AG09319 (cell line): ENCODE measurements at places on chromosomes 13 and 19.

DNA sequence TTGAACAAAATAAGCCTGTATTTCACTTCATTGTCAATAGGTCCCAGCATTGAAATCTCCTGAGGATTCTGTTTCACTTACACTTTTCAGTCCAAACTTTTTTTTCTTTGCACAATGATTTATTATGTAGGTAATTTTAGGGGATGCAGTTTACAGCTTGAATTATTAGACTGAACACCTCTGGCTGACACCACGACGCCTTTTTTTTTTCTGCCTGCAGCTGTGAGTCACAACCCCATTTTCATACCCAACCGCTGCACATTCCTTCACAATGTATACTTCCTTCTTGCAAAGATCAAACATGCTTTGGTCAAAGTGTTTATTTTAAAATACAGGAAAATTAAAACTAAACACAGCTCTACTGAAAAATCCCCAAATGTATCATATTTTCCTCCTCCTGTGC lies 11.4 kb downstream of the ZIC2 start:
- no peak for DNase-seq

DNA sequence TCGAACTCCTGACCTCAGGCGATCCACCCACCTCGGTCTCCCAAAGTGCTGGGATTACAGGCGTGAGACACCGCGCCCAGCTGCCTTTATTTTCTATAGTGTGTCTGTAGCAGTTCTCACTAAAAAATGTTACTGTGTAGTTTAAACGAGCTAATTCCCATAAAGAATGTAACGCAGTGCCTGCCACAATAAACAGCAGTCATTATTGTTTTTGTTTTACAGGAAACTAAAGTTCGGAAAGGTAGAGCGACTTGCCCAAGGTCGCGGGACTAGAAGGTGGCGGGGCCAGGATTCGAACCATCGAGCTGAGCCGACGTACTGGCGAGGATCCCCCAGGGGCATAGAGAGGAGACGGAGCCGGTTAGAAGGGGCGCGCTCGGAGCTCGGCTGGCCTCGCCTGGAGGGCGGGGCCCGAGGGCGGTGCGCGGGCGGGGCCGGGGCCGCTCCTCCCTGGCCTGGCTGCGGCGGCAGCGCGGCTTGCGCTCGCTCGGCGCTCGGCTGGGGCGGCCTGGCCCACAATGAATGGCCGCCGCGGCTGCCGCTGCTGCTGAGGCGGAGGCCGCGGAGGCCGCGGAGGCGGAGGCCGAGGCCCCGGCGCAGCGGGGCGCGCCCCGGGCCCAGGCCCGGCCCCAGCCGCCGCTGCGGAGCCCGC lies at the start of gene NACC1:
NACC1 (plus strand) TSS at position 493 of the 652 bp plus-strand sequence. CDS start 16,944 bp downstream, outside the sequence.
- peak; percentile 57 for DNase-seq

DNA sequence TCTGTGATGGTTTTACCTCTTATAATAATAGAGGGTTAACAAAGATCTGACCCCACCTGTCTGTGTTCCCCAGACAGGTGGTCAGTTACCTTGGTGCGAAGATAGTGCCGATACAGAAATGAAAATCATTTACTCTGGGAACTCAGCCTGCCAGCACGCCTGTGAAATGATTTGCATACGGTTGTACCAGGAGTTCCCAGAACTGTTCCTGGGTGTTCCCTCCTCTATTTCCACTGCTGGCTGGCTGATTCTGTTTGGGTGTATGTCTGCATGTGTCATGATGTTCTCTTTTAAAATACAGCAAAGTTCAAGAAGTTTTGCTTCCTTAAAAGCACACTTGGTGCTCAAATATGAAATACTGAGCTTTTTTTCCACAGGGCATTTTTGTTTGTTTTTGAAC lies 527.1 kb downstream of the FGF9 start:
- no peak for DNase-seq

DNA sequence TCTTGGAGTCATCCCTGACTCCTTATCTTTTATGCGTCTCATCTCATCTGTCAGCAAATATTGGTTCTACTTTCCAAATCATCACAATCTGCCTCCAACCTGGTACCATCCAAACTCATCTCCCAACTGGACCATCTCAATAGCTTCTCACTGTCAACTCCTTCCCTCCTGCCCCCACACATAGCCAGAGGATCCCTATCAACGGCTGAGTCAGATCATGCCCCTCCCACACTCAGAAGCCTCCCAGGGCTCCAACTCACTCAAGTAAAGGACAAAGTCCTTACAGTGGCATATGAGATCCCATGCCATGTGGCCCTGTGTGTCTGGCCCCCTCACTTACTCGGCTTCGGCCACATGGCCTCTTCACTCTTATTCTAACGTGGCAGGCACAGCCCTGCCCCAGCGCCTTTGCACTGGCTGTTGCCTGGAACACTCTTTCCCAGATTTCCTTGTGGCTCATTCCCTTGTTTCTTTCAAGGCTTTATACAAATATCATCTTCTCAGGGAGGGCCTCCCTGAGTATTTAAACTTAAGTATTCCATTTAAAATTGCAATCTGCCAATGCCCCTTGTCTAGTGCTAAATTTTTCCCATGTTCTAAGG lies 4.3 kb downstream of the SPRED3 start:
- DNase-seq: no peak

DNA sequence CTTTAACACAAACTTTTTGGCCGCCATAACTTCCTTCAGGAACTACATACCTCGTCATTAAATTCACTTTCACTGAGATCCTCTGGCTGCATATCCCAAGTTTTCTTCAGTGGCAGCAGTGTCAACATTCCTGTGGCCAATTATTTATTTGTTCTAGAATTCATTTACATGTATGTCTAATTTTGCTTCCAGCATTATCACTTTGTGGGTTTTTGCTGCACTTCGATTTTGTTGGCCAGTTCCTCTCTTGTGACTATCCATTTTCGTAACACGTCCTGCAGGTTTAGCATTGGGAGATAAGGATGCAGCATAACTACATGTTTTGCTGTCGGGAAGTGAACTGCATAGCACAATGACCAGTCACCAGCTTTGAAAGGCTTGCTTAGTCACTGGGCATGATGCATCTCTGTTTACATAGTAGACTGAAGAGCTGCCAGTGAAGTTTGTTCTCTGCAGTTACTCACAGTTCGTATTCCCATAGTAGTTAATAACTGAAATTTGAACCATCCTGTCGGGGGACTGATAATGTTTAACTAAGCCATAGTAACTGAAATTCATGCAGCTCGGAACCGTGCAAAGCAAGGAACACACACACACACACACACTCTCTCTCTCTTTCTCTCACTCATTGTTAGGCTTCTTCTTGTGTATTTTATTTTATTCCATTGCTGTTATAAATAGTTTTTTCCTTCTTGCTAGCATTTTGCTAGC lies 28.3 kb downstream of the ZNF507 start:
- DNase-seq: peak; percentile 93

GRCh38 chr13:32080328-32080744 lies 48.8 kb downstream of the FRY start:
- DNase-seq: no peak

DNA sequence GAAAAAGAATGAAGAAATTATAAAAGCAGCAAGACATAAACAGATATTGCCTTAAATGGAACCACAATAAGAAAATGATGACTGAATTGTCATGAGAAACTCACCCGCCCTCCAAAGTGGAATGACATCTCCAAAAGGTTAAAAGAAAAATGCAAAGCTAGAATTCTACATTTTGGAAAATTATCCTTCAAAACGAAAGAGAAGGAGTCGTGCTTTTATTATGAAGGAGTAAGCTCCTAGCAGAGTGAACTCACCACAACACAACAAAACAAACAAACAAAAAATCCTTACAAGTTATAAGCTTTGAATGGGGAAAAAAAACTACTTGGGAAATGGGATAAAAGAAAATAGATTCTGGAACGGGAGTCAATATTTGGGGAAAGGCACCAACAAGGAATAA lies 6.7 kb downstream of the SIGLEC14 start:
- DNase-seq: no peak

GRCh38 chr13:42762917-42763316 lies 18.5 kb upstream of the FAM216B start:
- peak; percentile 15 for DNase-seq

GRCh38 chr13:27919659-27919933 lies 204 bp upstream of the PDX1 start:
- DNase-seq: no peak

DNA sequence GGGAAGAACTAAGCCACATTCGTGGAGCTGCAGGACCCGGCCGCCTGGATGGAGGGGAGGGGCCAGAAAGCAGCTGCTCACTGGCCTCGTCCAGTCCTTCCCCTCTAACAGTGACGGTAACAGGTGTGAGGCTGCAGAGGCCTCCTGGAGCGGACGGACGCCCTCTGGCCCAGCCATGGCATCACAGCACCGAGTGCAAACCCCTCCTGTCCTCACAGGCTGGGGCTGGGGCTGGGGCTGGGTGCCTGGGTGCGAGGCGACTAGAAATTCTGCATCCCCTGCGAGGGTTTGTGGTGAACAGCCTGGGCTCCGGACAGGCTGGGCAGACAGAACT lies 3.6 kb downstream of the MICOS13 start:
- no peak for DNase-seq

- no peak for DNase-seq
Measured at GRCh38 chr13:96403241-96403640, 313.3 kb downstream of the HS6ST3 start.

DNA sequence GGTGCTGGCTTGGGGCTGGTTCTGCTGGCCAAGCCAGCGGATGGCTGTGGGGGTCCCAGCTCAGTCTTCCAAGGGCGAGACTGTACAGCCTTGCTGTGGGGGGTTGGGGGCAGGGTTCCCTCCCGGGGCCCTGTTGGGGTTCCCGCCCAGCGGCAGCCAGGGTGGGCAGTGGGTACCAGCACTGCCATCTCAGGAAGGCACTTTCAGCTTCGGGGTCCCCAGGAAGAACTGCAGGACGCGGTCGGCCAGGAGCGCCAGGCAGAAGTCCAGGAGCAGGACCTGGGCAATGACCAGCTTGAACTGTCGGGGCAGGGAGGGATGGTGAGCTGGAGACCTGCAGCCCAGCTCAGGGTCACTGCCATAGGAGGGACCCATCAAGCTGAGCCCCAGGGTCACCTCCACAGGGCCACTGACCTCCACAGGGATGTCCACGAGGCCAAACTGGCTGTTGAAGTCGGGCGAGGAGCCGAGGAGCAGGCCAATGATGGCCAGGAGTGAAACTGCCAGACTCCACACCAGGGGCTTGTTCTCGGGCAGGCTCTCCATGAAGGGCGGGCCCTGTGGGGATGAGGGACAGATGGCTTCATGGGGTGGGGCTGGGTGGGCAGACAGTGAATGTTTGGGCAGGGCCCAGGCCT lies 1.9 kb upstream of the GMIP start:
- no peak for DNase-seq

- DNase-seq: no peak
Measured at GRCh38 chr13:40217675-40218074, 448.8 kb downstream of the FOXO1 start.

DNA sequence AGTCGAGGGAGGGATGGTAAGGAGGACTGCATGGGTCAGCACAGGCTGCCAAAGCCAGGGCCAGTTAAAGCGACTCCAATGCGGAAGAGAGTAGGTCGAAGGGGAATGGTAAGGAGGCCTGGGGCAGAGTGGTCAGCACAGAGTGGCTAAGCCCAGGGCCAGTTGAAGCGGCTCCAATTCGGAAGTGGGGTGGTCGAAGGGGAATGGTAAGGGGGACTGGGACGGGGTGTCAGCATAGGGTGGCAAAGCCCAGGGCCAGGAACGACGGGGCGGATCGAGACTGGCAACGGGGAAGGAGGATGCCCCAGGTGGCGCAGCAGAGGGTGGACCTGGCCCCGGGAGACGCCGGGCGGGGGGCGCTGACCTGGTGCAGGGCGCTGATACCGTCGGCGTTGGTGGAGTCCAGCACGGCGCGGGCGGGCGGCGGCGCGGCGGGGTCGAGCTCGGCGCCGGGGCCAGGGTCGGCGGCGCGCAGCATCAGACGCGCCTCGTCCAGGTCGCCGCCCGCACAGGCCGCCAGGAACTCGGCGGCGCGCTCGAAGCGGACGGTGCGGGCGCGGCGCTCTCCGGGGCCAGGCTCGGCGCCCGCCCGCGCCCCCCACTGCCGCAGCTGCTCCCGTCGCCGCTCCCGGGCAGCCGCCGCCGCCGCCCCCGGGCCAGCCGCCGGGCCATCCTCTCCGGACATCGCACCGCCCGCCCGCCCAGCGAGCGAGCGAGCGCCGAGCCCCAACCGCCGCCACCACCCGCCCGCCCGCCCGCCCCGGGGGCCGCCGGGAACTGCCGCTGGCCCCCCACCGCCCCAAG lies at the start of gene PPP1R12C:
PPP1R12C (minus strand) TSS at position 779 of the 804 bp plus-strand sequence; CDS start at position 685, 94 bp downstream.
- DNase-seq: no peak

- no peak for DNase-seq
Measured at GRCh38 chr19:47491358-47492136, 7.5 kb upstream of the KPTN start.

- no peak for DNase-seq
Measured at GRCh38 chr19:17475541-17476115, 5.3 kb downstream of the SLC27A1 start.

GRCh38 chr13:98141509-98142379 lies 1.1 kb upstream of the FARP1 start:
- DNase-seq: no peak

DNA sequence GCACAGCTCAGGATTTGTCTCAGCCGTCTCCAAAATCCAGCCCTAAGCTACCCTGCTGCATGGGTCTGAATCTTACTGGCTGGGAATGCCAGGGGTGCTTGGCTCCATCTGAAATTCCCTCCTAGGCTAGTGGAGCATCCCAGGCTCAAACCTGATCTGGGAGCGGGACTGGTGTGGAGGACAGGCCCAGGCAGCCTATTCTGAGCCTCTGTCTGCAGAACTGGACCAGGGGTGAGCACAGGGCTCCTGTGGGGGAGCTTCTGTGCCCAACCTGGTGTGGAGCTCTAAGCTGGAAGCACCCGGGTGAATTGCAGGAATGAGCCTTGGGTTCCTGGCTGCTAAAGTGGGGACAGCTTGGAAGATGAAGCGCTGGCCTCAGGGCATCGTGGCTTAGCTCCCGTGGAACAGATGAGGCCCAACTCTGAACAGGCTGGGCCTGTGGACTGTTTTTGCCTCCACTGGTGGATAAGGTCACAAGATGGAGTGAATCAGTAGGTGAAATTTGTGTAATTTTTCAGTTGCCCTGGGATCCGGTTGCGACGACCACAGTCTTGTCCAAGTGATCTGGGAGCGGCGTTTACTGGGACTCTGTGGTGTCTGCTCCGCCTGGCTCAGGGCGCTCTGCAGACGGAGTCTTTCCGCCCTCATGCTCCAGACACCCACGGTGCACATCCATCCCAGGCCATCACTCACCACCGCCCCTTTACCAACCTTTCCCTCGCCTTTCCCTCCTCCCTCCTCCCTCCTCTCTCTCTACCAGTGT lies 79.5 kb downstream of the TEX29 start:
- DNase-seq: no peak

DNA sequence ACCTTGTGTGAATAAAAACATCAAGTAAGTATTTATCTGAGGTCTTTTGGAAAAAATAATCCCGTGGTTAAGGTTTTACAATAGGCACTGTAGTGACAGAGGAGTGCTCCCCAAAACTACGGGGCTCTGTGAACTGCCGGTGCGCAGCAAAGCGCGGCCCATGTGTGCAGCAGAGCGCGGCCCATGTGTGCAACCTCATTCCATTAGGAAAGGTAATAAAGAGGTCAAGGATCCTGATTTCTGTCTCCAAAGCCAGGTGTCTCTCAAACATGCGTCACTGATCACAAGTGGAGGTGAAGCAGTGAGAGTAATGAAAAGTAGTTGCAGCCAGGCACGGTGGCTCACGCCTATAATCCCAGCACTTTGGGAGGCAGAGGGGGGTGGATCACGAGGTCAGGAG lies 58.7 kb downstream of the MRPL57 start:
- no peak for DNase-seq
